ENCODE measurements at places on chromosomes 7 and 10.

DNA sequence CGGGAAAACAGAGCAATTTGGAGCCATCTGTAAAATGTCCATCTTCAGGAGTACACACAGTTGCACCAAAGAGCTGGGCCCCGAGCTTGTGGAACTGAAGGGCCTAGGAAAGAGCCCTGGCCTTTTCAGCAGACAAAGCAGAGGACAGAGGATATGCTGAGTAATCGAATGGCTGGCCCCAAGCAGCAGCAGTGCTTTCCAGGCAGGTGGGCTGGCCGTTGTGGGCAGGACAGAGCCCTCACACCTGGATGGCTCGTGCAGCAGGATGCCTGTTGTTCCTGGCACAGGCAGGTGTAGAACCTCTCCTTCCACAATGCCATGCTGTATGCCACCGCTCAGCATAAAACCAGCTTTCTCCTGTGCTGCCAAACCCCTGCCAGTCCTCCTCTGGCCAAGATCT, 32.5 kb upstream of the TNS3 start:
- no peak for DNase-seq

- DNase-seq = no peak
These were observed 214.2 kb upstream of the KAT6B start for GRCh38 chr10:74612195-74612594.

- no peak for DNase-seq
These were observed 61.8 kb upstream of the DKK1 start for GRCh38 chr10:52252307-52252706.

DNA sequence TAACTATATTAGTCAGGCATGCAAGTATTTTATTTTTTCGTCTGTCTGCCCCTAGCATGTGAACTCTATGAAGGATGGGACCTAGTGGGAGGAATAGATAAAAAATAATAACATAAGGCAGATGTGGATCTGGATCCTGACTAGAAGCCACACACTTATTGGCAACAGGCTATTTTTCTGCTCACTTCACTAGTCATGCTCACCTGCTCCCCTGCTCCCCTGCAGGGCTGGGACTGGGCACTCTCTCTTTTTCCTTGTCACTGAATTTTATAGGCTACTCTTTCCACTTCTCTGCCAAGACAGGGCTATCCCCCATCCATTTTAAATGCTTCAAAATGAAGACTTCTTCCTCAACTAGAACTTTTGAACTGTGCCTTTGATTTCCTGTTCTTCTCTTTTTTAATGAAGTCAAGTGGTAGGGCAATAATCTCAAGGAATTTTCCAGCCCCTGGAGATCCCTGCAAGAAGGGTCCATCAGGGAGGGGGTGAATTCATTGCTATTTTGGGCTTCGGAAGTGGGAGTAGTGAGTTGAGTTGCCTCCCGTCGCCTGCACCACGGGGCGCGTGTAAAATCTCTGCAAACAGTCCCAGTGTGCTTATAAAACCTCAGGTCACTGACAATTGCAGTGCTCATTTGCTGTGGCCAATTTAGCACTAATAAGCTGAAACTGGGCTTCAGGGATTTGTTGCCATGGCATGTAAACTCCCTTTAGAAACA, 156.7 kb upstream of the NPVF start:
- DNase-seq = no peak

GRCh38 chr7:107027208-107027607, 17.3 kb upstream of the PRKAR2B start:
- DNase-seq = no peak

GRCh38 chr10:29648983-29649268, 14.2 kb upstream of the SVIL start:
- DNase-seq = no peak

DNA sequence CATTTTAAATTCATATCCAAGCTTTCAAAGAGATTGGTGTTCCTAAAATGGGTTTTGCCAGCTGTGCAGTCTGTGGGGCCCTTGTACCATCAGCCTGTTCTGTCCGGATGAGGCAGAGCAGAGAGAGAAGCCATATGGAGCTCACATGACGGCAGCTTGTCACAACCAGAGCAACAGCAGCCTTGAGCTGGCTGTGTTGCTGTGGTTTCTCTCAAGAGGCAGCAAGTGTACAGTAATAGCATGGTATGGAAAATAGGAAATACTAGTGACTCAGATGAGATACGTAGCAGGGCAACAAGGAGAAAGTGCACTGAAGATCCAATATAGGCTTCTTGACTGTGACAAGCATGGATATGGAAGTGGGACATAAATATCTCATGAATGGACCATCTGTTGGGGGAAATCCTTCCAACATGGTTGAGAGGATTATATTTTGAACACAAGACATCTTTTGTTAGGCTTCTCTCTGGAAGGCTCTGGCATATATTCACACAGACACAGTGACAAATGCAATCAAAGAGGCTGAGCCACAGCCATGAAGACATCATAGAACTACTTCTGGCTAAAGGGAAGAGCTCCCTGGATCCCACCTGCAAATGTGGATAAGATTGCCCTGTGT, 251.0 kb upstream of the TAC1 start:
- no peak for DNase-seq

- no peak for DNase-seq
These were observed 165.2 kb downstream of the AUTS2 start for GRCh38 chr7:69763513-69763912.

GRCh38 chr10:94349327-94349726, 13.4 kb downstream of the NOC3L start:
- no peak for DNase-seq

DNA sequence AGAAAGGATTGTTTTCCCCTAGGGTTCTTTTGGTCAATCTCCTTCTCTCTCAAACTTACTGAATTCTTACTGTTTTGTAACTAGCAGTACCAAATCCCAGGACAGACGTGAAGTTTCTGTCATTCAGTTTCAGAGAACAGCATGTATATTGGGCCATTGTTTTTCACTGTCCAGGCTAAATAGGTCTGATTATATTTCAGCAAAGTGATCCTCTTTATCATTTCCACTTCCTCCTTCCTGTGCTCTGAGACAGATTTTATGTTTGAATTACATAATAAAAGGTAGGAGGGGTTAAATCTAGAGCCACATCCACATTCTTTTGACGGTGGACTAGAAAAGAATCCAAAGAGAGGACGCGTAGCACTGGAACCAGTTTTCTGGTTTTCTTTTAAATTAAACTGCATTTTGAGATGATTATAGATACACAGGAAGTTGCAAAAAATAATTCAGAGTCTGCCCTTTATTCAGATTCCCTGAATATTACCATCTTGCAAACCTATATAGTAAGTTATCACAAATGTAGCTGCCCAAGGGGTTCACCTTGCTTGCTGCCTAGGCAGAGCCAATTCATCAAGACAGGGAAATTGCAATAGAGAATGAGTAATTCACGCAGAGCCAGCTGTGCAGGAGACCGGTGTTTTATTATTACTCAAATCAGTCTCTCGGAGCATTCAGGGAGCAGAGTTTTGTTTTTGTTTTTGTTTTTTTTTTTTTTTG, 40.1 kb downstream of the AKR1E2 start:
- no peak for DNase-seq

GRCh38 chr10:24251547-24251946, 42.6 kb downstream of the KIAA1217 start:
- DNase-seq = no peak

GRCh38 chr7:82722946-82723345, 279.4 kb upstream of the CACNA2D1 start:
- no peak for DNase-seq

DNA sequence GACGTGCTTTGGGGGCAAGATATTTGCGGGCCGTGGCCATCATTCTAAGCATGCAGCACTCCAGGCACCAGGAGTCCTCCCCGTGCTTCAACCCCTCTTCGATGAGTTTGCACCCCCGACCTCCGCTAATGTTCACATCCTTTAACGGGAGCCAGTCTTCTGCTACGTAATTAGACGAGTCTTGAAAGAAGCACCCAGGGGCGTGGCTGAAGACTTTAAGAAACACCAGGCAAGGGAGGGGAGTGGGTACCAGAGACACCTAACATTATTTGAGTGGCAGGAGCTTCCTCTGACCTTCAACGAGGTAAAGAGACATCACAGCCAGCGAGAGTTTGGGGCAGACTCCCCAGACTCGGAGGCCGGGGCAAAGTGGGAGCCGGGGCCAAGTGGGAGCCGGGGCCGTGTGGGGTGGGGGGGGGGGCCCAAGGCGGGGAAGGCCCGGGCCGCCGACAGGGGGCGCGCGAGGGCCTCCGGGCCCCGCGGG, 31.1 kb upstream of the TOMM7 start:
- DNase-seq = no peak

DNA sequence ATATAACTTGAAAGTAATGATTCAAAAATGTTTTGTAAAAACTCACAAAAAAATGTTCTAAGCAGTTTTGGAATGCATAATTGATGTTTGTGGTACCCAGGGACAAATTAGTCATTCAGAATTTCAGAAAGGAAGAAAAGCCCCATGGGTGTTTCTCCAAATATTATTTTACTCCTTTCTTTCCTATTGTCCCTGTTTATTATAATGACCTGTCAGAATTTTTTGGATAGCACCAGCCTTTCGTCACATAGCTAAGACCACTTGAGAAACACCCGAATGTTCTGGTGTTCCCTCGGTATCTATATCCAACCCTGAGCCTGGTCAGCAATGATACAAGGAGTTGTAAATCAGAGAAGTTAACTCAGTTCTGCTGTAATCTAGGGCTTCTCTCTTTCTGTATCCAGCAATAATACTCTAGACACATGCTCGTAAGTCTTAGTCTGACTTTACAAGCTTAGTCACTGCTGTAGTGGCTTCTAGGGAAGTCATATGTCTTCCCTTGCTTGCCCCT, 64.8 kb upstream of the MEOX2 start:
- no peak for DNase-seq

GRCh38 chr7:106792233-106792926, 72.7 kb upstream of the PIK3CG start:
- DNase-seq = no peak

Measured in NCI-H2107 (cell line).